Posterior cingulate gyrus (tissue), 11 donors: ENCODE measurements at places on chromosomes 11 and 22.

GRCh38 chr11:95134491-95134890 lies 44.8 kb downstream of the ENDOD1 start:
- DNase-seq: peak; percentile 38

GRCh38 chr11:15197696-15198095 lies 83.0 kb downstream of the INSC start:
- DNase-seq: no peak

GRCh38 chr22:48660790-48661740 lies 1166.6 kb downstream of the BRD1 start:
- DNase-seq: no peak

DNA sequence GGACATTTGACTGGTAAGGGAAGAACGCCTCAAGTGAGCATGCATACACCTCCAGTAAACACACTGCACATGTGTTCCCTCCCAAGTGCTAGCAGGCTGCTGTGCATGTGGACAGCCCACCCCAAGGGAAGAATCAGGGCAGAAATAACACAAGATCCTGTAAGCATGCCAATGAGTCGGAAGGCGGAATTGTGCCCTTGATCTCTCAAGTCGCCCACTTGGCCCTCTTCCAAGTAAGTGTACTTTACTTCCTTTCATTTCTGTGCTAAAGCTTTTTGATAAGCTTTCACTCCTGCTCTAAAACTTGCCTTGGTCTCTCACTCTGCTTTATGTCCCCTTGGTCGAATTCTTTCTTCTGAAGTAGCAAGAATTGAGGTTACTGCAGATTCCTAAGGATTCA lies 139.6 kb downstream of the TRPC6 start:
- no peak for DNase-seq

DNA sequence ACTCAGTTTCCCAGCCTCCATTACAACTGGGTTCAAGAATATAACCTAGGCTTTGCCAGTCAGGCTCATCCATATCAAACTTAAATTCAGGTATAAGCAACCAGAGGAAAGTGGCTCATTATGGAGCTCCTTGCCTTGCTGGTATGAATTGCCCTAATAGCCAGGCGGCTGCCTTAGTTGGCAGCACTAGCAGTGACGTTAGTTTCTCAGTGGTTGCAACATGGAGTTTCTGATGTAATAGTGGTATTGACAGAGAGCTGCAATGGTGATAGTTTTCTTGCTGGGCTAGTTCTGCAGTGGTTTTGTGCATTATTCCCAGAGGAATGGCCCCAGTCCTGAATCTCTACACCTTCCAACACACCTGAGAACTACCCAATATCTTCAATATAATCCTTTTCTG lies 3.8 kb upstream of the TMEM123 start:
- no peak for DNase-seq
